ENCODE measurements at places on chromosomes 16 and 17.

- DNase-seq: no peak
Observed at GRCh38 chr17:36501963-36502362, 15.5 kb downstream of the ZNHIT3 start.

GRCh38 chr17:64004903-64005733 lies 7.0 kb downstream of the PRR29 start:
- DNase-seq: no peak

GRCh38 chr17:7133916-7134315 lies 19.3 kb upstream of the ASGR2 start:
- DNase-seq: no peak

- DNase-seq: no peak
Observed at GRCh38 chr16:51753467-51754127, 602.5 kb upstream of the SALL1 start.

- no peak for DNase-seq
Observed at GRCh38 chr17:42174126-42174783, 6.7 kb downstream of the KCNH4 start.

All from hematopoietic multipotent progenitor cell treated with erythropoietin and hydrocortisone succinate and interleukin-3 and kit ligand, for 6 days (in vitro differentiated cells).